T-cell (primary cell): ENCODE measurements at places on chromosomes 16 and 17.

- DNase-seq, result no peak
Measured at GRCh38 chr17:29483503-29483902, 83.3 kb downstream of the ABHD15 start.

GRCh38 chr16:61148930-61149329 lies 887.3 kb downstream of the CDH8 start:
- no peak for DNase-seq

GRCh38 chr17:7612294-7612640 lies 2.4 kb downstream of the FXR2 start:
- no peak for DNase-seq

DNA sequence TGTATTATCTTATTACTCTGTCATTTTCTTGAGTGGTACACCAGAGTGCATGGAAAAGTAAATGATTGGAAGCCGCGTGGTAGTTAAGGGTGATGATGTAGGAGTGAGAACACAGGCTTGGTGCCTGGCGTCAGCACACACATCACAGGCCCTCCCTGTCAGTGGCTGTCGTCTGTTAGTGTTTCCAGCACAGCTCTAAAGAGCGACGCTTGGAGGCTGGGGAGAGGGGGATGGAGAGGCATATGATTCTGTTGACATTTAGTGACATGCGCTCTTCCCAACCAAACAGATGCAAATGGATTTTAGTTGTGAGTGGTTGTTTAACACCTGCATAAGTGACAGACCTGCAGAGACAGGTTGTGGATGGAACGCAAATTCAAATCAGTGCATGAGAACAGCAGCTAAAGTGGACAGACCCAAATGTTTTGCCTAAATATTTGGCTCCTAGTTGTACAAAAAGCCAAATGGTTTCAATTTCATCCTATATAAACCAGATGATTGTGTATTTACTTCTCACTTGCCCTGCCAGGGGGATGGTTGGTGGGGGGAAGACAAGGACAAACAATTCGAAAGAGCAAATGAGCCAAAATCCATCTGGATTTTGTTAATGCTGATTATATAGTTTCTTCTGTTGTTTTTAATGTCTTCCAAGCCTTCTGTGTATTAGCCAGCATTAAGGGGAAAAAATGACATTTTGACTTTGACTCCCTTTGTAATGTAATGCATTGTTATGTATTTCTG lies 222.3 kb downstream of the WWOX start:
- no peak for DNase-seq

- no peak for DNase-seq
Measured at GRCh38 chr17:6639014-6639585, 1.4 kb downstream of the KIAA0753 start.

GRCh38 chr17:57195785-57196460 lies 60.4 kb upstream of the MSI2 start:
- no peak for DNase-seq

GRCh38 chr16:88391144-88391850 lies 8.5 kb downstream of the ZNF469 start:
- no peak for DNase-seq

DNA sequence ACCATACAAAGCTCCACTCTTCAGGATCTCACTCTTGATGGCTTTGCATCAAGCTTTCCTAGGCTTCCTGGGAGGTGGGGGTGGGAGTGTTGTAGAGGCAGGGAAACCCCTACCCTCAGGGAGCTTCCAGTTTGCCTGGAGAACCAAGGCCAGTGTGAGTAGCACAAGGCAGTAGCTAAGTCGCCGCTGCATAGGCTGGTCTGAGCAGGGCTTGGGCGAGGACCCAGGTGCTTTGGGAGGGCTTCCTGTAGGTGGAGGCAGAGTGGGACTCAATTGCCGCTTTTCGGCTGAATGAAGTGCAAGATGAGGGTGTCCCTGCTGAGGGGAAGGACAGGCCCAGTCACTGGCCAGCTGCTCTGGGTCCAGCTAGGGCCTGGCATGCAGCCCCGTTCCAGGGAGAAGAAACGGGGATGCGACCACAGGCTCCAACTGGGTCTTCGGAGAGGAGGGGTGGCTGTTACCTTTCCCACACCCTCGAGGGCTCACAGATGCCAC lies 3.9 kb downstream of the CD79B start:
- DNase-seq, result no peak

GRCh38 chr17:4675791-4676190 lies 28.1 kb downstream of the PELP1 start:
- no peak for DNase-seq

DNA sequence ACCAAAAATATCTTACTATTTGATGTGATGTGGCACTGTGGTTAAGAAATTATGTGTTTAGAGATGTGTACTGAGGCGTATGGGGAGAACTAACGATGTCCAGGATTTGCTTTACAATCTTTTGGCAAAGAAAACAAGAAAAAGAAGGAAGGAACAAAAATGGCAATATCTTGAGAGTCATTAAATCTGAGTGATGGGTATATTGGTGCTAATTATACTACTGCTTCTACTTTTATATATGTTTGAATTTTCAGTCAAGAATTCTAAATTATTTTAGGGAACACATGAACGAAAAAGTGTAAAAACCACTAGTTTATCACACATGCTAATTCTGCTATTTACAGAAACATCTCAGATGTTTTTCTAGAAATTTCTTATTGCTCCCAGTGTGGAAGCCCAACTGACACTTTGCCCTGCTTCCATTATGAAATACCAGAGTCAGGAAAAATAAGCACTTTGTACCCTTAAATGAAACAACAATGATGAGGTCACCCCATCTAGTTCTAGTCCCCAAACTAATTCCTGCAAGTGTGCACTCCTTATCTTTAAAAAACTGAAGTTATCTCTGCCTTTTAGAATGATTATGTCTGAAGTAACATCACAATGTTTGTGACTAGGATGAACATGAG lies 18.8 kb downstream of the TAT start:
- DNase-seq, result no peak
